GM12878 (cell line): ENCODE measurements at places on chromosomes 4 and X.

DNA sequence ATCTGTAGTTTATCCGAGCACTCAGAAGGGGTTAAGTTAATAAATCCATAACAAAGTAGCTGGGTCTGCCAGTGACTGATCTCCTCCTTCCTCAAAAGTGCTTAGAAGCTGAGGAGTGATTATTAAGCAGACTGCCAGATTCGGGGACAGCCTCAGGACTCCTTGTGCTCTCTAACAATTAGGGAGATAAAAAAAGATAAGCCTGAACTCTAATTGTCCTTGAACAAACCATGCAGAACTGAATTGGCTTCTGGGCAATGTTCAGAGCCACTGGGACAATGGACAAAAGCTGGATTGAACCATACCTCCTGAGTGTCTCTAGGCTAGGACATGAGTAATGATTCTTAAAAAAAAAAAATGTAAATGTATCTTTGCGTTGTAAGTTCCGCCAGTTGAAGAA lies 22.7 kb upstream of the GRPR start:
- DNase-seq: no peak

DNA sequence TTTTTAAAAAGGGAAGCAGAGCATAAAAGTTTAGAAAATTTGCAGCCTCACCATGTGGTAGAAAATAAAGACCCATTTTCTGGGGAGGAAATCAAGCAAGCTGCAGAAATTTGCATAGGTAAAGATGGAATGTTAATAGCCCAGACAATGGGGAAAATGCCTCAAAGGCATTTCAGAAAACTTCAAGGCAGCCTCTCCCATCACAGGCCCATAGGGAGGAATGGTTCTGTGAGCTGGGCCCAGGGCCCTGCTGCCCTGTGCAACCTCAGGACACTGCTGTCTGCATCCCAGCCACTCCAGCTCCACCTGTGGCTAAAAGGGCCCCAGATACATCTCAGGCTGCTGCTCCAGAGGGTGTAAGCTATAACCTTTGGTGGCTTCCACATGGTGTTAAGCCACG lies 137.9 kb downstream of the INPP4B start:
- no peak for DNase-seq

DNA sequence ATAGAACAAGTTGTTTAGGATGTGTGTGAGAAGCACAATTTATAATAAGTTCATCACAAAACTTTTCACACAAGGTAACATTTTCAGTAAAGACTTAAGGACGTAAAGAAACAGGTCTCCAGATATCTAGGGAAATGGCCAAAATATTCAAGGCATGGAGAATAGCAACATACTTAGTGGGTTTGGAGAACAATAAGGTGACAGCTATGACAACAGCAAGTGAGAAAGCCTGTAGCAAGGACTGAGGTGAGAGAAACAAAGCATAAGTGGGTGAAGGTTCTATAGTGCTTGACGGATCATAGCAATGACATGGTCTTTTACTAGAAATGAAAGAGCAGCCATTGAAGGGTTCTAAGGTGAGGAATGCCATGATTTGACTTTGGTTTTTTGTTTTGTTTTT lies 1337.3 kb downstream of the PCDH18 start:
- DNase-seq: no peak

- no peak for DNase-seq
Measured at GRCh38 chr4:24335616-24336015, 248.7 kb downstream of the DHX15 start.

GRCh38 chr4:77159806-77160205 lies 2.8 kb downstream of the CCNG2 start:
- no peak for DNase-seq

DNA sequence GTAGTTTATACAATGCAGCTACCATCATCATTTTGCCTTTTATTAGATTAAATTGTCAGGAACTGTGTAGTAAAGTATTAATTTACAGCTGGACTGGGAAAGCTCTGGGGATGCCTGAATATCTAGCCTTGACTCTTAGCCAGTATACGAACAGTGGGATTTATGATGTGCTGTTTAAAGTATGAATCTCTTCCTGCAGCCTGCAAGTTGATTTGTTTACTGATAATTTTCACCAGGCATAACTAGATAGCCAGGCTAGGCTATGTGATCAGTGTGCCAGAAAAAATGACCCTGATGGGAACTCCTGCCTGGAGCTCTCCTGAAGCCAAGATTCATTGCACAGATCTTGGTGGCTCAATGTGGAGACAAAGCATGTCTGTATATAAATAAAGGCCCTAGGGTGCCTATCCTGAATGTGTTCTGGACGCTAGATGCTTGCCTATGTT lies 119.2 kb downstream of the SCLT1 start:
- no peak for DNase-seq

GRCh38 chr4:184171011-184171410 lies 46.7 kb downstream of the ENPP6 start:
- DNase-seq: no peak

GRCh38 chr4:81516241-81516640 lies 44.5 kb upstream of the RASGEF1B start:
- DNase-seq: no peak

DNA sequence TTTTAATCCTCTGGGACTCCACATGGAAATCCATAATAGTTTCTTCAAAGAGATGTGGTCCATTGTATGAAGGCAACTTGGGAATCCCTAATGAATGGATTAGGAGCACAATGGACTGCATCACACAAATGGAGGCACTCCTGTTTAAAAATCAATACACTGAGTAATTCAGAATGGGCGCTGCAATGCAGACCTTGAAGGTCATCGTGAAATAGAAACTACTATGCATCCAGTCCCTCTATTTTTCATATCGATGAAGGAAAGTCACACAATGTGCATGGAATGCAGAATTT lies 98.8 kb upstream of the EGFL6 start:
- no peak for DNase-seq

DNA sequence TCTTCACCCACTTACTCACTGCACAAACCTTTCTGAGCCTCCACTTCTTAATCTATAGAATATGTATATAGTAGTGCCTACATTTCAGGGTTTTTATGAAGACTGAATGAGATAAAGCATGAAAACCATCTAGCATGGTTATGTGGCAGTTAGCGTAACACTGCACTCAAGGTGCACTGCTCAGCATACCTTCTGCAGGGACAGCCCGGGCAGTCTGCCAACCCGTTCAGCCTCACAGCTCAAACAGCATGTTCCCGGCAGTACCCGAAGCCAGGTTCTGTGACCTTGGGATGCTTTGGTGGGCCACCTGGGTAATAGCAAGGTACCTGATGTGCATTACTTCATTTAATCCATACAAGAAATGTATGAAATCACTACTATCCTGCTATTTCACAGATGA lies 81.4 kb downstream of the DOCK11 start:
- DNase-seq: no peak

GRCh38 chr4:121666091-121666679 lies 30.6 kb downstream of the ANXA5 start:
- DNase-seq: no peak
